ENCODE measurements at places on chromosomes 1 and 21.

DNA sequence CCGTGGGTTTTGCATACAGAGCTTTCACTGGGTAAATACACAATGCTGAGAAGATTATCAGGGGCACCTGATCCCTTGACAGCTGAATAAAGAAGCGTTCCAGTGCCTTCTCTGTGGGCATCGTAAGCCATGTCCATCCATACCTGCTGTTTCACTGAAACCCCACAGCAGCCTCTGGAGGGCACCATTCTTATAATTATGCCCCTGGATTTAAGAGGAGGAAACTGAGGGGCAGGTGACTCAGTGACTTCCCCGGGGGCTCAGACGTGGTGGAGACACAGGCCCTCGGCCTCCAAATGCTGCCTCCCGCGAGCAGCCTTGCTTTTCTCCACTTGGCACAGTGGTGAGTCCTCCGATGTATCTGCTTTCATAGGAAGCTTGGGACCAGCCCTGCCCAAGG is 56.7 kb downstream of the B3GALT5 start:
- no peak for DNase-seq

DNA sequence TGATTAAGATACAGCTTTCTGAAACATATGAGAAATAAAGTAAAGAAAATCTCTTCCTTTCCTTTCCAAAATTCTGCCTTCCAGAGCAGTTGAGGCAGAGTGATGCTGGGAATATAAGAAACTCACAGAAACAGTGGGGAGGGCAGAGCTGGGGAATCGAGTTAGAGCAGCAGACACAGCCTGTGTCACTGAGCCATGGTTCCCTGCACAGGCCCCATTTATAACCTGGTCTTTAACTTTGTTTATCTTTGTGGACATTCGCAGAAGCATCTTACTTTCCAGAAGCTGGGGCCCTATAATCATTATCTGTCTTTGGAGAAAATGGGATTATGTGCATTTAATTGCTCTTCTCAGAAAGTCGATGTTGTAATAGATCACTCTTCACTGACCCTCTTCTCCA is 349.1 kb downstream of the SETD4 start:
- DNase-seq = no peak

- no peak for DNase-seq
Measured at GRCh38 chr1:78005448-78005722, 646 bp downstream of the DNAJB4 start.

DNA sequence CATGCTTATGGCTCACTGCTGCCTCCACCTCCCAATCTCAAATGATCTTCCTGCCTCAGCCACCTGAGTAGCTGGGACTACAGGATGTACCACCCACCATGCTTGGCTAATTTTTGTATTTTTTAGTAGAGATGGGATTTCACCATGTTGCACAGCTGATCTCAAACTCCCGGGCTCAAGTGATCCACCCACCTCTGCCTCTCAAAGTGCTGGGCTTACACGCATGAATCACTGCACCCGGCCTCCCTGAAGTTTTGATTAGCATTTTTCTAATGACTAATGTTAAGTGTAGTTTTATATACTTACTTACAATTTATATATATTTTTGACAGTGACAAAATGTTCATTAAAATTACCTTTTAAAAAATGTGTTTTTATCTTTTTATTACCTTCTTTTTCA is 41.1 kb downstream of the ZNF678 start:
- no peak for DNase-seq

DNA sequence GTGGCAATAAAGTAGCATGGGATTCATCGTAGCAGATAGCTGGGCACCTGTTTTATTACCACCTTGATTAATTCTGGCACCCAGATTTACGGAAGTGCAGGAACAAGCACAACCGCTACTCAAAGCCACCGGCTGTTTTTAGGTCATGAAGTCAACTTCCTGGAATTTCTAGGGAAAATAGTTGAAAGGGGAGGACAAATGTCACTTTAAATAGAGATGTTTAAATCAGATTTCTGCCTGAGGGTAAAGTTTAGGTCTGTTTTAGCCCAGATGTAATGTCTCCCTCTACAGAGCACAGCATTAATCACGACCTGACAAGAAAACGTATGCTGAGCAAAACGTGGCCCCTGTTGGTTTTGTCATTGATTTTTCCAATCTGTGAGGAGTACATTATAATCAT is 8.0 kb downstream of the ADGRL2 start:
- no peak for DNase-seq

- DNase-seq = no peak
Measured at GRCh38 chr21:24197132-24197643, 1410.1 kb downstream of the MRPL39 start.

GRCh38 chr1:184590163-184590750 is 164.4 kb downstream of the EDEM3 start:
- DNase-seq = no peak

- DNase-seq = no peak
Measured at GRCh38 chr1:234861761-234862160, 251.8 kb upstream of the IRF2BP2 start.

DNA sequence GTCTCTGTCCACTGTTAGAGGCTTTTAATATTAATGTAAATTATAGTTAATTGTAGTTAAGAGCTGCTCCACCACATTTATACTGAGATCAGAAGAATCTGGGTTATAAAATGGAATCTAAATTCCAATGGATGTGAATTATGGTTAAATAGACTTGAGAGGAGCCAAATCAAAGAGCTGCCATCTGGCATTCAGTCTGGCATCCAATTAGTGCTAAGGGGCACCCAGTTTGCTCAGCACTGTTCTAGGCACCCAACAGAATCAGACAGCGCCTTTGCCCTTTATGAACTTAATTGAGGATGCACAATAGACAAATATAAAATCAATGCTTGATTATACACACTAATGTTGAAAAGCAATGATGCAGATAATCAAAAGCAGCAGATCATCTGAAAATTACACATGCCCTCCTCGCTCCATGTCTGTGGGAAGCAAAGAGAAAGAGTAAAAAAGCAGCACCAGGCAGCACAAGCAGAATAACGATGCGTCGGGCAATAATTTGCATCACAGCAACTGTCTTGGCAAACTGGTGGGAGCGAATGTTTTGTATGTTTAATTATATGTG is 310.1 kb downstream of the BRINP2 start:
- no peak for DNase-seq

GRCh38 chr1:39132505-39133339 is 71.8 kb upstream of the MACF1 start:
- no peak for DNase-seq

DNA sequence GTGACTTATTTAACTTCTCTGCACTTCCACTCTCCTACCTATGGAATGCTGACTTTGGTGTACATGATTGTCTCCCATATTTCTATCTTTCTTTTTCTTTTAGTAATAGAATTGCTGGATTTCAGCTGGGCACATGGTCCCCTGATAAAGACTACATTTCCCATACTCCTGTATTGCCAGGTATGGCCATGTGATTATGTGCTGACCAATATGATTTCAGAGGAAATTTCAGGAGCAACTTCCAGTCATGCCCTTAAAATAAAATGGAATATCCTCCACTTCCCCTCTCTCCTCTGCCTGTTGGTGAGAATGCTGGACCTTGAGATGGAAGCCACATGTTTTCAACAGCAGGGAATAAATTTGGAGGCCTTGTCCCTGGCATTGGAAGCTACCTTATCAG is 130.7 kb upstream of the IGSF21 start:
- DNase-seq = no peak

DNA sequence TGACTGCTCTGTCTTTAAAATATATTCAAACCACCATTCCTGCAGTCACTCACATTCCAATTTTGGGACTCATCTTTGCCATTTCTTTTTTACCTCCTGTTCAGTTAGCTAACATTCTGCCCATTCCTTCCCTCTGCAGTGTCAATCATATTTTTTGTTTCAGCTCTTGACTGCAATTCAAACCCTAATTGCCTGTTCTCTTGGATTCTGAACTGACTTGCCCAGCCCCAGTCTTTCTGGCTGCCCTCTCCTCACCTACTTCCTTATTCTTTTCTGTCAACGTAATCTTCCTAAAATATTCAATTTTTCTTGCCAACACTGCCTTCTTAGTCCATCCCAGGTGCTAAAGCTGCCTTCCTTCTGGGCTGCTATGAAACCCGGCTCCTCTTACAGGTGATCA is 6.1 kb downstream of the PRDM2 start:
- no peak for DNase-seq

- no peak for DNase-seq
Measured at GRCh38 chr1:932776-933602, 9.3 kb downstream of the SAMD11 start.

DNA sequence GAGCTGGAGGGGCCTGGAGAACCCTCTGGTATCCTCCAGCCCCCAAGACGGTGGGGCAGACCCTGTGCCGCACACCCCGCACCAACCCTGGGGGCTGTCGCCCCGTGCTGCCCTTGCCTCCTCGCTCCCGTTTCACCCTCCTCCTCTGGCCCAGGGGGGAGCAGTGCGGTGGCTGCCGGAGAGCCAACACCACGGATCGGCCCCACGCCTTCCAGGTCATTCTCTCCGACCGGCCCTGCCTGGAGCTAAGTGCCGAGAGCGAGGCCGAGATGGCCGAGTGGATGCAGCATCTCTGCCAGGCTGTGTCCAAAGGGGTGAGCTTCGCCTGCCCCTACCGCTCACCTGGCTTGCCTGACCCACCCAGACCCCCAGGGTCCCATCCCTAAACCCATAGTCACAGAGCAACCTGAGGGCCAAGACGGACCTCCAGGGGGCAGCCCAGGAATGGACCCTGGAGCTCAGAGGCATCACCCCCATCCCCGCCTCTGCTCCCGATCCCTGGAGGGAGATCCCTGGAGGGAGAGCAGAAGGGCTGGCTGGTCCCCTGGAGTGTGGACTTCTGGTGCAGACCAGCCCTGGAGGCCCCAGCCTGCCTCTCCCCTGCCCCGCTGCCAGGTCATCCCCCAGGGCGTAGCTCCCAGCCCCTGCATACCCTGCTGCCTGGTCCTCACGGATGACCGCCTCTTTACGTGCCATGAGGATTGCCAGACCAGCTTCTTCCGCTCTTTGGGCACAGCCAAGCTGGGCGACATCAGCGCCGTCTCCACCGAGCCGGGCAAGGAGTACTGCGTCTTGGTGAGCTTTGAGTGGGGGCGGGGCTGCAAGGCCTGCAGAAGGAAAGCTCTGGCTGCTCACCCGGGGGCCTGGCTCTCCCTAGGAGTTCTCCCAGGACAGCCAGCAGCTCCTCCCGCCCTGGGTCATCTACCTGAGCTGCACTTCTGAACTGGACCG is 4.0 kb upstream of the SLC25A34 start:
- no peak for DNase-seq

GRCh38 chr1:215393476-215393875 is 173.6 kb upstream of the KCTD3 start:
- no peak for DNase-seq

DNA sequence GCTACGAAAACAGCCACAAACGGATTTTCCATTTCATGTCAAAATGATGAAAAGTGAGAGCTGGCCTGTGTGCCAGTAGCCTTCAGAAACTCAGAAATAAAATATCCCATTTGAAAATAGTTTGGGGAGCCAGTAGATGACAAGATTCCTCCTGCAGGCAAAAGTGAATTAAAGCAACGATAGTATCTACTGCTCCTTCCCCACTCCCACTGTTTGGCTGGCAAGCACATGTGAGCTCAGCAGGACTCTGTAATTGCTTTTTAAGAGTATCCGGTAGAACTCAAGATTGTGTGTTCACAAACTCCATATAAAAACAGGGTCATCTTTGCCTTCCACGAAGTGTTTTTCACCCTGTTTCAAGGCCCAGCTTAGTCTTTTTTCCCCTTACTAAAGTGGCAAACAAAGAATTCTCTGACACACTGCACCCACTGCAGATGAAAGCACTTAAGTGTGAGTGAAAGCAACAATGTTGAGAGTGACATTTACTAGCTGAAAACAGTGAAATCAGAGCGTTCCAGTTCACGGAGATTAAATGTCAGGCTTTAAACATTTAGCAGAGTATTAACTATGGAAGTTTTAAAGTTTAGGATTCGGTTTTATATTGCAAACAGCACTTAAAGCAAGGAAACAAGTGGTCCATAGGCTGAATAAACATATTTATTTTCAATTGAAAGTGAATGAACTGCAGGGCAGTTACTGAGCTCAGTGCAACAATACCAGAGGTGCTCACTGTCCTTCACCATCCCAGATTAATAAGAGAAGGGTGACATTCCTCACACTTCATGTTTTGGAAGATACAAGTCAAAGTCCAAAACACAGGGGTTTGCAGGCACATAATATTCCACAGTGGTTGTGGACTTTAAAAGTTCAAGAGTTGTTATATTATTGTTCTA is 70.0 kb downstream of the ALG14 start:
- DNase-seq = no peak

GRCh38 chr21:25179116-25179515 is 428.2 kb downstream of the MRPL39 start:
- DNase-seq = no peak

- DNase-seq = no peak
Measured at GRCh38 chr1:195332102-195332501, 1276.1 kb downstream of the KCNT2 start.

DNA sequence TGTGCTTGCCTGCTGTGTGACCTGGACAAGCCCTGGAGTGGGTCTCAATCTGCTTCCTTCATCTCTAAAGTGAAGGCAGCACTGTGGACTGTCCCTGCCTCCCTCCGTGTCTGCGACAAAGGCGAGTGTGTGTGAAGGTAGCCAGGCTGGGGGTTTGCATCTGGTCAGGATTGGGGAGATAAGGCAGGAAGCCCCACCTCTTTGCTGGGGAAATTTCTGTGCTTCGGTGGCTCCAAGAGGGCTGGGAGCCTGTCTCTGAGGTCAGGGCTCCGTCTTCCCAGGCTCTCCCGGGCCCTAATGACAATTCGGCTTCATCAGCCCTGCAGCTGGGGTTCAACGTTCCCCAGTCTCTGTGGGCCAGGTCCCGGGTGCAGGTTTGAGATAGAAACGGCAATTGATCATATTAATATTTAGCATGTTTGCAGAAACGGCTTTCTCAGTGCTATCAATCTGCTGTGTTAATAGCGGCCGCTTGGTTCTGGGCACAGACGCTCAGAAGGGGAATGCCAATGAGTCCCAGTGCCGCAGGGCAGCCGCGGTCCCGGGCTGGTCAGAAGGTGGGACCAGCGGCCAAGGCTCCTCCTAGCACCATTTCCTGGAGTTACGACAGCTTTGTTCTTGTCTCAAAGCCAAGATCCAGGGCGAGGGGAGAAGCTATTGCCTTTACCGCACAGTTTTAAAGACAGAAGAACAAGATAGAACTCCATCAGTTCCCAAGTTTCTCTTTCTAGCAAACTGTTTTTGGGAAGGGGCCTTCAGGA is 105.7 kb downstream of the PRDM16 start:
- DNase-seq = no peak

GRCh38 chr1:211606914-211607753 is 28.2 kb upstream of the SLC30A1 start:
- DNase-seq = peak; percentile 20
